ENCODE measurements at places on chromosomes 1 and 21. TPM values are rescaled to one million over a fixed set of nuclear protein-coding genes. Genes with fewer than 3 reads are reported as not detected.

DTL gene
- total RNA-seq: 20.0 TPM

CFAP74 gene
- 0.08 TPM for total RNA-seq

TEX38 gene
- total RNA-seq: not detected

F5 gene
- 0.09 TPM for total RNA-seq

CNKSR1 gene
- 0.35 TPM for total RNA-seq

ATP5PF gene
- 228 TPM for total RNA-seq

RAB25 gene
- not detected for total RNA-seq

GBP7 gene
- not detected for total RNA-seq

URB2 gene
- total RNA-seq: 16.5 TPM

NADK gene
- 38.4 TPM for total RNA-seq
